ENCODE measurements at places on chromosomes 5 and 9. TPM values are rescaled to one million over a fixed set of nuclear protein-coding genes. Genes with fewer than 3 reads are reported as not detected.

DNA sequence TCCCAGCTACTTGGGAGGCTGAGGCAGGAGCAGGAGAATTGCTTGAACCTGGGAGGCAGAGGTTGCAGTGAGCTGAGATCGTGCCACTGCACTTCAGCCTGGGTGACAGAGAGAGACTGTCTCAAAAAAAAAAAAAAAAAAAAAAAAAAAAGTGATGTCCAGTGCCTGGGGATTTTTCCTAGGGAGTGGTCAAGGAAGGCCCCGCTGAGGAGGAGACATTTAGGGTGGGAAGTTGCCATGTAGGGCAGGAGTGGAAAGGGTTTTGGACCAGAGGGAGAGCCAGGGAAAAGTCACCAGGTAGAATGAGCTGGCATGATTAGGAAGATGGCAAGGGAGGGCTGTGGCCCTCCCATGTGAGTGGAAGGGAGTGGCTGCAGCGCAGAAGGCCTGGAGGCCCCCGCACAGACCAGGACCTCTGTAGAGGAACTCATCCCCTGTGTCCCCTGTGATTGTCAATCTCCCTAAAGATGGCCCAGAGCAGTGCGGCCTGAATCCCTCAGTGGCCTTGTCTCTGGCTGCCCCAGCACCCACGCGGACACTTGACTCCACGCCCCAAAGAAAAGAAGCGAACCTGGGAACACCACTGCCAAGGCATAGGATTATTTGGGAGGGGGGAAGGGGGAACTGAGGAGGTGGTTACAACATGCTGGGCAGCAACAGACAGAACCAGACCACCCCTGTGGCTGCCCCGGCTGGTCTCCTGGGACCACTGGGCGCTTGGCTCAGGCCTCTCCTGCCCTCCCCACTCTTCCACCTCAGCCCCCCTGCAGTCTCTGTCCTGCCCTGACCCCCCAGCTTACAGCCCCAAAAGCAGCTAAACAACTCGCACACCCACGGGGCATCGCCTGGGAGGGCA, 2.6 kb upstream of the SQSTM1 start:
- H3K36me3 ChIP-seq, result peaks cover 6% of the 10 kb centered on the region
- no peak for DNase-seq
- peaks cover 39% of the 10 kb centered on the region for H3K4me1 ChIP-seq

- H3K27me3 ChIP-seq, result no peaks in the 10 kb centered on the region
- no peak for DNase-seq
- no peak overlapping the region for H3K27ac ChIP-seq
- no peaks in the 10 kb centered on the region for H3K36me3 ChIP-seq
These were observed 701.5 kb upstream of the MEF2C start for GRCh38 chr5:89584339-89584956.

GRCh38 chr9:26523577-26523976, 369.0 kb downstream of the CAAP1 start:
- no peaks in the 10 kb centered on the region for H3K4me1 ChIP-seq
- no peak overlapping the region for H3K27ac ChIP-seq
- no peaks in the 10 kb centered on the region for H3K36me3 ChIP-seq
- no peak overlapping the region for H3K4me3 ChIP-seq

DNA sequence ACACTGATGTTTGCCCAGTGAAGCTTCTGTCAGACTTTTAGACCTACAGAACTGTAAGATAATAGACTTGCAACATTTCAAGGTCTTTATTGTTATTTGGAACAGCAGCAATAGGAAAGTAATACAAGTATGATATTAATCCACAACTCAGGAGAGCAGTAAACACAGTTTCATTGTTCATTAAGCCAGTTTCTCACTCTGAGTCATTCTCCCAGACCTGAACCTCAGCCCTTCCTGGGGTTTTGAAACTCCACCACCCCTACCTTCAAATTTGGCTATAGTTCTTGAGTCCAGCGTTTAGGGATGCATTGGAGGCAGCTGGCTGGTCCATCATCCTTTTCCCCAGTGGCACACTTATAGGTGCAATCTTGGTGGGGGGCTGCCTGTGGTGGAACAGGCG, 203.2 kb downstream of the RAB3C start:
- DNase-seq, result no peak
- H3K4me3 ChIP-seq, result no peak overlapping the region
- no peak overlapping the region for H3K27ac ChIP-seq
- peaks cover 5% of the 10 kb centered on the region for H3K4me1 ChIP-seq

- H3K4me1 ChIP-seq, result no peaks in the 10 kb centered on the region
- no peak overlapping the region for H3K4me3 ChIP-seq
- no peak for DNase-seq
- no peaks in the 10 kb centered on the region for H3K27me3 ChIP-seq
- no peak overlapping the region for H3K27ac ChIP-seq
- no peaks in the 10 kb centered on the region for H3K36me3 ChIP-seq
These were observed 546.0 kb upstream of the RORB start for GRCh38 chr9:73951147-73951546.

- DNase-seq, result no peak
- no peaks in the 10 kb centered on the region for H3K27me3 ChIP-seq
- no peaks in the 10 kb centered on the region for H3K36me3 ChIP-seq
- peaks cover 3% of the 10 kb centered on the region for H3K4me1 ChIP-seq
These were observed 283.8 kb downstream of the PDE4D start for GRCh38 chr5:59609501-59610265.

Gene UIMC1
- total RNA-seq, result 45.4 TPM
